ENCODE measurements at places on chromosomes 5 and 9.

- no peak for DNase-seq
These were observed 9.8 kb downstream of the EGFL7 start for GRCh38 chr9:136672431-136673087.

GRCh38 chr5:172841-173251 lies 18.4 kb upstream of the LRRC14B start:
- no peak for DNase-seq

GRCh38 chr5:1118231-1118698 lies 6.4 kb upstream of the SLC12A7 start:
- DNase-seq = peak; percentile 66

- DNase-seq = no peak
These were observed 4.4 kb upstream of the TBC1D13 start for GRCh38 chr9:128782669-128783068.

GRCh38 chr5:31415009-31415923 lies 116.6 kb downstream of the DROSHA start:
- DNase-seq = no peak

GRCh38 chr5:111308951-111309350 lies 84.8 kb downstream of the CAMK4 start:
- DNase-seq = no peak

DNA sequence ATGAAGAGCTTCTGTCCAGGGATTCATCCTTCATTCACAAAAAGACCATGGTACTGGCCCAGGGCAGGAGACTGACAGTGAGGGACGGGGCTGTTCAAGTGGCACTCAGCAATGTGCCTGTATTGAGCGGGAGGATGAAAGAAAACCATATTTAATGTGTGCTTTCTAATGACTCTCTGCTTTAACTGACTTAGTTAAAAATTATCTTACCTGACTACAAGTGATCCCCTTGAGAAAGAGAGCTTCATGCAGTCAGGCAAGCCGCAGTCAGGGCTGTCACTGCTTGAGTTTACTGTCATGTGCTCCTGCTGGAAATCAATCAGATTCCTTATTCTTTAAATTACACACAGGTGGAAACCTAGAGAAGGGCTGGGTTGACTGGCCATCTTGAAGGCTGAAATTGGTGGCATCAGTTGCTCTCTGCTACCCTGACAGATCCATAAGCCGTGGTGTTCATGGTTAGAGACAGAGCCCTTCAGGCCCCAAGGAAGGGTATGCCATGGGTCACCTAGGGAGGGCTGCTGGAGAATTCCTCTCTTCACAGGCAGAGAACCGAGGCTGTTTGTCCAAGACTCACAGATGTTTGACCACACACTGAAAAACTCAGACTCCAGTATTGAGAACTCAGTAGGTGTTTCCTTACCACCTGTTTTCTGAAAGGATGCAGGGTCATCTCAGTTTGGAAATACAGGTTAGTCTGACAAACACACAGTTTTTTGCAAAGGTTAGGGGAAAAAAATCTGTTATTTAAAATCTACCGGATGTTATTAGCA lies 70.9 kb downstream of the TRIO start:
- DNase-seq = no peak

GRCh38 chr5:140398379-140398811 lies 3.2 kb upstream of the ANKHD1 start:
- DNase-seq = no peak

GRCh38 chr5:171295299-171295698 lies 13.7 kb upstream of the TLX3 start:
- no peak for DNase-seq

DNA sequence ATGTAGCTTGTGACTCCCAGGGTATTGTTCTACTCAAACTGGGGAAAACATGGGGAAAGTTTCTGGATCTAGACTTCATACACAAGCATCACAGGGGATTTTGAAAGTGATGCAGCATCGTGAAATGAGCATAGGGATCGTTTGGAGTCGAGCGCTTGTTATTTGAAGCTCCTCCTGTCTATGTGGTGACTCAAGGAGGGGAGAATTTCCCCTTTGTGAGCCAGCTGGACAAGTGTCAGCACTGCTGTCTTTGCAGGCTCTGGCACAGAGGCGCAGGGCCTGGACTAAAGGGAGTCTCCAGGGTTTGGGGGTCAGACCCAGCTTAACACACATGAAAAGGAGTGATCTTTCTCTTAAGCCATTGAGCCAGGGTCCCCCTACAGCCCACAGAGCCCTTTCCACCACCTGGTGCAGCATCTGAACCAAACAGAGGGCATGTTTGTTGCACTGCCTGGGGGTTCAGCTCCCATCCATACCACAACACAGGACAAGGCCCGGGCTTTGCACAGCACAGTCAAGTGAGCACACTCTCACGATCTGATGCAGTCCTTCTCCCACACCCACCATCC lies 51.0 kb downstream of the IRF1 start:
- peak; percentile 62 for DNase-seq

GRCh38 chr5:138212828-138213160 lies 329 bp downstream of the CDC23 start:
- no peak for DNase-seq

DNA sequence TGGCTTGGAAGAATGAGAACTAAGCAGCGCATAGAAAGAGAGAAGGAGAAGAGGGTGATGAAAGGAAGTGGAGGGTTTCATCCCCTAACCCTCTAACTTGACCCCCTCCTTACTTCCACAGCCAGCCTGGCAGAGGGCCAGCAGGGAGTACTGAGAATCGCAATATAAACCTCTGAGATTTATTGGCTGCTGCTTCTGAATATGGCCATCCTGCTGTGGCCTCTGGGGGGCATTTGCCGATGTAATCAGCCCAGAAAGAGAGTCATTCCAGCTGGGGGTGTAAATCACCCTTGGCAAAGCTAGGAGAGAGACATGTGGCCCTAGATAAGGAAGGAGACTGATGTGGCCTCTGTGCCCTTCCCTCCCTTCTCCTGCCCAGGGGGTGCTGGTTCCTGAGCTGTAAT lies 960 bp upstream of the GFRA3 start:
- no peak for DNase-seq

- no peak for DNase-seq
These were observed 142.2 kb downstream of the DCP2 start for GRCh38 chr5:113118765-113119164.

GRCh38 chr5:180340856-180341255 lies 12.3 kb downstream of the GFPT2 start:
- no peak for DNase-seq

- peak; percentile 80 for DNase-seq
These were observed 49.9 kb downstream of the ITGA1 start for GRCh38 chr5:52837591-52838001.

DNA sequence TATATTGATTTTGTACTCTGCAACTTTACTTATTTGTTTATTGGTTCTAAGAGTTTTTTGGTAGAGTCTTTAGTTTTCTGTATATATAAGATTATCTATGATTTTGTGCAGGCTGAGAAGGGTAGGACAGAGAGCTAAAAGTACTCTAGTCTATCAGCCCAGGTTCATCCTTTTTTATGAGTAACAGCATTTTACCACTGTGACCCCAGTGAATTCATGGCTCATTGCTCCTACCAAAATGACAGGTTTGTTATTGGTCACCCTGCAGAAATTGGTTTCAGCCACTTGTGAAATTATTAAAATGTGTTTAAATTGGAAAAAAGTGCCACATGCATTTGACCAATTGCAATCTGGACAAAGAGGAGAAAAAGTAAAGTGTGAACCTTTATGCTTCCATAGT lies 421.4 kb upstream of the DAB2 start:
- no peak for DNase-seq

DNA sequence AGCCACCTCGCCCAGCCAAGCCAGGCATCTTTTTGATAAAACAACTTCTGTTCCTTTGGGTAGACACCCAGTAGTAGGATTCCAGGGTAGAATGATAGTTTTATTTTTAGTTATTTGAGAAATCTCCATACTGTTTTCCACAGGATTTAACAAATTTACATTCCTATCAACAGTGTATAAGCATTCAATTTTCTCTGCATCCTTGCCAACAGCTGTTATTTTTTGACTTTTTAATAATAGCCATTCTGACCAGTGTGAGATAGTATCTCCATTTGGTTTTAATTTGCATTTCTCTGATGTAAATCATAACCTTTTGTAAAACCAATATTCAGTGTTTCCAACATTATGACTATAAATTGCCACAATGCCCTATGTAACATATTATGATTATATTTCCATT lies 28.2 kb upstream of the CCNB1 start:
- no peak for DNase-seq

DNA sequence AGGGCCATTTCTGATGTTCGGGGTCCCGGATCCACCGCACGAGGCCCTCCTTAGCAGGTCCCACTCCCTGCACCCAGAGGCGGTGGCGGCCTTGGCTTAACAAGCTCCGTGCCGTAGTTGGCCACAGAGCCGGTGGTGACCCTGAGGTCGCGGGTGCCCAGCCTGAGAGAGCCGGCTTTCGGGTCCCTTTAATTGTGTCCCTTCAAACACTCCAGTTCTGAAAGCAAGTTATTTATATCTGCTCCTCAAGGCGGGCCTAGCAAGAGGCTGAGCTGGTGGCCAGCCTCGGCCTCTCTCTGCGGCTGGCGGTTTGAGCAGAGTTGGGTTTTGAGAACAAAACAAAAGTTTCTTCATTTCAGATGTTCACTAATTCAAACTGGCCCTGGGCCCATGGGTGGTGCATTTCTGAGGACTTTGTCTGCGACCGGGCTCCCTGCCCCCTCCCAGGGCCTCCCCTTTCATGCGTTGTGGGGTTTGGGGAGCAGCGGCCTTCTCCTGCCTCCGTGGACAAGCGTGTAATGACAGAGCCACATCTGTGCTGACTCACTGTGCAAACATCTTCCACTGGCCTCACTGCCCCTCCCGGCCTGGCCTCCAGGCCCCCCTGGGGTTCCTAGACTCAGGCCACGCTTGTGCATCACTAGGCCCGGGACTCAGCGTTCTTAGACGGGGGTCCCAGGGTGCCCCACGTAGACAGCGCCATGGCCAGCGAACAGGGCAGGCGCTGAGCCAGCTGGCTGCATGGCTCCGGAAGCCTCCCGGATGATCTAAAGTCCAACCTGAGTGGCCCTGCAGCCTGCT lies 49.4 kb upstream of the COL5A1 start:
- no peak for DNase-seq

GRCh38 chr5:1392261-1392660 lies 47.4 kb upstream of the CLPTM1L start:
- DNase-seq = no peak

- no peak for DNase-seq
These were observed 94.5 kb downstream of the PLPP1 start for GRCh38 chr5:55440188-55440646.

GRCh38 chr9:7237473-7238246 lies 479.9 kb downstream of the KDM4C start:
- no peak for DNase-seq

- DNase-seq = no peak
These were observed 483 bp upstream of the PLPP6 start for GRCh38 chr9:4661611-4662010.

DNA sequence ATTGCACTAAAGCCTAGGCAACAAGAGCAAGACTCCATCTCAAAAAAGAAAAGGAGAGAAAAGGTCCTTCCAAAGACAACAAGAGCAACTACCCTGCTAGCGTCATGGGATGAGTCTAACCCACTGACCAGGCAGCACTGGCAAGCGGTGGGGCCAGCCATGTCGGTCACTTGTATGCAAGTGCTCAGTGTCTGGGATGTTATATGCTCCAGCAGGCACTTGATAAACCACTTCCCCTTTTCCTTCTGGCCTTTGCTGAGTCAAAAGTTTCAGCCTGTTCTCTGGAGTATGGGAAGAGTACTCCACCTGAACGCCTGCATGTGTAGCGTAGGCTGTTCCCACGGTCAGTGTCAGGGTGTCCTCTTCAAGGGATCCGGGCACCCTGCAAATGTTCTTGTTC lies 9.2 kb upstream of the MXD3 start:
- DNase-seq = no peak

DNA sequence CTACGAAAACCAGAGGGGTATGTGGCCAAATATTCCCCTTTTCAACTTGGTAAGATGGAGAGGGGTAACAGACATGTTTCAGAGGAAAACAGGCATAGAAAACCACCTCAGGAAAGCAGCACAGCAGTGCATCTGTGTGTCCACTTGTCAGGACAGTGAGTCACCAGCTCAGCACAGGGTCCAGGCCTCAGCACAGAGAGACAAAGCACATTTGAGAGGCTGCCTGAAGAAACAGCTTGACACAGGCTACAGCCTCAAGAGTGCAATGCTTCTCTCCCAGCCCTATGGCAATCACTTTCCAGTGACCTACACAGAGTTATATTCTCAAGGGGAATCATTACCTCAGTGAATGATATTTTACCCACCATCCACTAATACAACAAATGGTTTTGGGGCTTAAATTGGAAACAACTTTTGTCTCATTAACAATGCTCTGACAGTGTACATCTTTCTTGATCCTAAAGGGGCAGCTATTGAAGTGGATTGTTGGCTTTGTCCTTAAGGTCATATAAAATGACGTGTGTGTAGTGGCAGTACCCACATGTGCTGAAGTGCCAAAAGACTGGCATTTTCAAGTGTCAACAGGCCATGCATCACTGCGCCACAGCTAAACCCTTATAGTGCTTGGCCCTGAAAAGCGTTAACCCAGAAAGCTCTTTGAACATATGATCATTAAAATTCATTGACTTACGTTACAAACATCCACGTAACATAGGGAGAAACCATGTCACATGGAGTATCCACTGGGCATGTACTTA lies 46.4 kb downstream of the ERMP1 start:
- no peak for DNase-seq

GRCh38 chr5:373710-374602 lies 52.4 kb downstream of the AHRR start:
- DNase-seq = no peak

DNA sequence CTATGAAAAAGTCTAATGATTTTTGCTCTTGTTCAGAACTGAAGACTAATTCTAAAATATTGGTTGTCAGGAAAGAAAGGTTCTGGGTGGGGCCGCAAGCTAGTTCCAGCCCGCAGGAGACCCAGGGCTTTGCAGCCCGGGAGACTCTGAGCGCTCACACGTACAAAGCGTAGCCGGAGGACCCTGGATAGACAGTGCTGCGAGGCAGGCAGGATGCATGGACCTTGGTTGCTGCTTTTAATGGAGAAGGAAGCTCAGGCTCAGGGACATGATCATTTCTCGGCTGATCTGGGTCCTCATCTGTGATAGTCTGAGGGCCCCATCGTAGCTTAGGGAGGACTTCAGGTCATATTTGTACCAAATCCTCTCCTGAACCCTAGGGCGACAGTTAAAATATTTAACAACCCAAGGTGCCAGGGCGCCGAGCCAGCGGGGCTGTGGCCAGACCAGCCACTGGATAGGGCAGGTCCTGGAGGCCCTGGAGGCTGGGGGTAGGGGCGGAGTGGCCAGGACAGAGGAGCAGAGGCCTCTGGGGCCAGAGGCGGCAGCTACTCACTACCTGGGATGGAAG lies 70.1 kb upstream of the UNC5A start:
- no peak for DNase-seq

GRCh38 chr9:6007770-6008168 lies 7.7 kb downstream of the RANBP6 start:
- DNase-seq = peak; percentile 35

DNA sequence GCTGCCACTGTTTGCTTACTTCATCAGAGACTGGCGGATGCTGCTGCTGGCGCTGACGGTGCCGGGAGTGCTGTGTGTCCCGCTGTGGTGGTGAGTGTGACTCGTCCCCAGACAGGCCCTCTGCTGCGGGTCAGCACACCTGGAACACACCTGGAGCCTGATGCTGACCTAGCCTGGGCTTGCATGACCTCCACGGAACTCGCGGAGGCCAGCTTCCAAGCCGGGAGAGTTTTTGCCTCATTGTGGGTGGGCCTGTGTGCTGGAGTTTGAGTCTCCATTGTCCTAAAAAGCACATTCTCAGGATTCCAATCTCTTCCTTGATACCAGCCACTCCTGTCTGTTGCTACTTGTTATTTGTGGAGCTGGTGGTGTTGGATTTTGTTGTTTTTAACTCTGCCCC lies 28.1 kb downstream of the SLC22A4 start:
- DNase-seq = no peak

All from kidney glomerular epithelial cell (primary cell).